Activated T-cell treated with anti-CD3 and anti-CD28 coated beads, Interleukin-2, amount 50 U/mL, for 72 hours (primary cell): ENCODE measurements at places on chromosomes 13 and 19. TPM values are rescaled to one million over a fixed set of nuclear protein-coding genes. Genes with fewer than 3 reads are reported as not detected.

Gene PBX4
- 56.8 TPM for total RNA-seq

Gene OR4F17
- not detected for total RNA-seq

Gene GRIK5
- total RNA-seq = 1.1 TPM

DNA sequence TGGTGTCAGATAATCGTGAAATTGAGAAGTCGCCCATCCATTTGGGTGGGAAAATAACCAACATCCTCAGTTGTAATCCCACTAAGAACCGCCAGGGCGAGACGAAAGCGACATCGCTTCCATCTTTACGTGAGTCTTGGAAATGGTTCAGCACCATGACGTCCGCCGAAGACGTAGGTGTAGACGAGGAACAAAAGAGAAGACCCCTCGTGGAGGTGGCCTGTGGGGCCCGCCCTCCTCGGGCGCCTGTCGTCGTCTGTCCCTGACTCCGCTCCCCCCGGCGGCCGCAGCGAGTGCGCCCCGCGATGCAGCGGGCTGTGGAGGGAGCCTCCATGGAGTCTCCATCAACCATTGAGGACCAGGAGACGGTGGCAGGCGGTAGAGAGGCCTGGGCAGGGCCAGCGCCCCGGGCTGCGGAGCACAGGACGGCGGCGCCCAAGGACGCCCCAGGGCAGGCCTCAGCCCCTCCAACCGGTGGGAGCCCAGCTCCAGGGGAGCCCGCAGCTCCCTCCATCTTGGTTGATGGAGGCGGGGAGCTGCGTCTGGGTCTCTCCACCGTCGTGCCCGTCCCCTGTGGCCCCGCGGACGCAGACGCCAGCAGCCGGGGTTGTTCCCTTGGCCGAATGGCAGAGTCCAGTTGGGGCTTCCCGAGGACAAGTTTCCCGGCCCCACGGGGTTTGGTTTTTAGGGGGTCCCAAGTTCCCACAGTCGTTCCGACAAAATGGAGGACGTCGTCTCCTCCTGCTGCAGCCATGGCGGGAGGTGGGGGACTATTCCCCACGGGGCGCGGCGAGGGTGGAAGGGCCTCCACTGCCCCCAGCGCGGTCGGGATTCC is 990 bp upstream of the ZMYM2 start:
- peak; percentile 84 for DNase-seq

GRCh38 chr19:2061495-2062388 is 10.7 kb upstream of the MKNK2 start:
- DNase-seq = peak; percentile 100

Gene CEACAM20
- not detected for total RNA-seq

DNA sequence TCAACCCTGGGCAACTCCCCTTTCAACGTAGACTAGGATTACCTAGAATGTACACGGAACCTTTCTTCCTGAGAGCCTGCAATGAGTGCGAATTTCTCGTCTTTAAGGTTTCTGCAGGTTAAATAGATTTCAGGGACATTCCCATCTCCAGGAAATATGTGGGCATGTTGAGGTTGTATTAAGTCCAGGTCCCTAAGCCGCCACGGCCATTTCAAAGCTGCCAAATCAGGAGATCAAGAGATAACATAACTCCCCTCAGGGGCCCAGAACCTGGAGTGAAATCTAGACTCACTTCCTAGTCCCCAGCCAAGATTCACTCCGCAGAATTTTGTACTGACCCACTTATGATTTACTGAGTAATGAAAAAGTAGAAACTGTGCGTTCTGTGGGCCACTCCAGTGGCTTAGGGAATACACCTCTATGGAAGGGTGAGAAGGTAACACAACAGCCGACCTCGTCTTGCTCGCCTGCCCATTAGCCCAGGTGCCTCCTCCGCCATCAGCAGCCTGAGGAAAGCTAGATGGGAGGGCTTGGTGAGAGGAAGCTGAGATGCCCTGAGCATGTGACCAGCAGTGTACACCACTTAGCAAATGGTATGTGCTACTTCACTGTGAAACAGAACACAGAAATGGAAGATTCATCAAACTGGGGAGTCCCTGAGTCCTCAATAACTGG is 98.5 kb upstream of the SOX1 start:
- DNase-seq = no peak

Gene WDR83
- total RNA-seq = 18.4 TPM

Gene WBP4
- total RNA-seq = 12.1 TPM

DNA sequence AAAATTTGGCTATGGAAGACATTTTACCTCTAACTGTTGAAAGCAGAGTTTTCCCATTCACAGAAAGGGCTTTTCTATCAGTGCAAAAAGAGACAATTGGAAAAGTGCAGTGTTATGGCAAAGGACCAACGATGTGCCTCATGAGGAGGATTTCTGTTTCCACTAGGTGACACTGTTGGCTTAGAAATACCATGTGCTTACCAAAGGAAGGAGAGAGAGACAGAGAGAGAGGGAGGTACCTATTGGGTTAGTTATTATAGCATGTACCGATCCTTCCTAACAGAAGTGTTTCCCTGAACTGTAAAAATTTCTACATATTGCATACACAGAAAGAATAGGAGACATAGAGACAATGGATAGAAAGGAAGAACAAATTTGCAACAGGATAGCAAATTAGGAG is 23.9 kb upstream of the PSG4 start:
- no peak for DNase-seq

DNA sequence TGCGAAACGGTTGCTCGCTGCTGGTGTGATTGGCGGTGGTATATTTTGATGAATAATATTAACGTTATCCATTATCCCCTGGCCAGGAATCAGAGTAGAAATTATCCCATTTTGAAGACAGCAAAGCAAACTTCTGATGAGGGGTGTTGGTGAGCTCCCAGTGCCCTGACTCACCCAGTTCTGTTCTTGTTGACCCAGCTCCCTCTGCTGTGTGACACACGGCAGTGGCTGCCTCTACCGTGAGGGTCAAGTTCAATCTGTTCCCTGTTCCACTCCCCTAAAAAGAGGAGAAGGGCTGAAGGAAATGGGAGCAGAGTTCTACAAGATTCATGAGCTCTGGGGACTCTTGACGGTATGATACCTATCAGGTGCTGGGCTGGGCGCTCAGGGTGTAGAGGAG is 2.0 kb downstream of the CAMSAP3 start:
- no peak for DNase-seq

DNA sequence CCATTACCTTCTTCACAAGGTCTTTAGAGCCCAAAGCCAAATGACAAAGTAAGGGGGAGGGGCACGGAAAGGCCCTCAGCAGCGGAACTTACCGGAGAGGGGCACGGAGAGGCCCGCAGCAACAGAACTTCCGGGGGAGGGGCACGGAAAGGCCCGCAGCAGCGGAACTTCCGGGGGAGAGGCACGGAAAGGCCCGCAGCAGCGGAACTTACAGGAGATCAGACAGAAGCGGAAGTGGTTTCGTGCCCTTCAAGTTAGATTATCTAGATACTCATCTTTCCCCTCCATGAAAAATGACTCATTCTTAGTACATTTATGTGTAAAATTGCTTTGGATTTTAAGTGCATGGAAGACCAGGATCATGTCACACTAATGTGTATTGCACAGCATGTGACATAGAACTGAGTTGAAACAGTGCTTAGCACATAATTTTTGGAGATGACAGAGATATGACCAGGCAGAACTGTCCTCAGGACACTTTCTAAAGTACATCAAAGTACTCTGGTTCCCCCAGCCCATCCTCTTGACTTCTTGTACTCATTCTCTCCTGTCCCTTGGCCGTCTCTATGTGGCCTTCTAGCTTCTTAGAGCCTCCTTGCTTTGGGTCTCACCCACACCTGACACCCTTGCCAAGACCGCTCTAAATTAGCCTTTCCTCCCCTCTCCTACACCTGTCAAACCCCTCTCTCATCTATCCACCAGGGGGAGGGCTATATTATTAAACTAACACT is 25.7 kb upstream of the TPTE2 start:
- DNase-seq = peak; percentile 84

DNA sequence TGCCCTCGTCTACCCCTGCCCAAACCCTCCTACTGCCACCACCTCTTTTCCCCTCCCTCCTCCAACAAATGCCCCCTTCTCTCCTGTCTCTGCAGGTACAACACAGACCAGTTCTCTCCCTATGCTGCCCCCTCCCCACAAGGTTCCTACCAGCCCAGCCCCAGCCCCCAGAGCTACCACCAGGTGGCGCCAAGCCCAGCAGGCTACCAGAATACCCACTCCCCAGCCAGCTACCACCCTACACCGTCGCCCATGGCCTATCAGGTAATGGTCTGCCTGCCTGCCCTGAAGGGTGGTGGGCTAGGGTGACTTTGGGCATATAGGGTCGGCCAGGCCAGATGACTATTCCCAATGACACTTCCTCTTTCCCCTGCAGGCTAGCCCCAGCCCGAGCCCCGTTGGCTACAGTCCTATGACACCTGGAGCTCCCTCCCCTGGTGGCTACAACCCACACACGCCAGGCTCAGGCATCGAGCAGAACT is 6.5 kb upstream of the TIMM50 start:
- peak; percentile 73 for DNase-seq

DNA sequence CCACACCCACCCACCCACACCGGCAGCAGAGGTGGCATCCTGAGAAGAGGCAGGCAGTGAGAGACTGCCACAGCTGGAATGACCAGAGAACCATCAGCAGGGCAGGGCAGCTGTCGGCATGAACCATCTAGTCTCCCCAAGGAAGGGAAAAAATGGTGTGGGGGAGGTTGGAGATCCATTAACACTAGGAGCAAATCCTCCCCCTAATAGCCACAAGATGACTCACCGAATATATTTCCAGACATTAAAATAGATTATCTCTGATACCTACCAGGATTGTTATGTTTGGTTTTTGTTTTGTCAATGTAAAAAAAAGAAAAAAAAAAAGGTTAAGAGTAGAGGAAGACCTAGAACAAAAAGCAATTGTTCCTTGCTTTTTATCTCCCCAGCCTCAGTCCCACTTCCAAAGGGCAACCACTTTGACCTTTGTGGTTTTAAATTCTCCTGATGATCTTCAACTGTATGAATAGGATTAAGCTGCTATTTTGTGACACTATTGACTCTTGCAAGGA is 34.2 kb downstream of the THSD1 start:
- DNase-seq = no peak

DNA sequence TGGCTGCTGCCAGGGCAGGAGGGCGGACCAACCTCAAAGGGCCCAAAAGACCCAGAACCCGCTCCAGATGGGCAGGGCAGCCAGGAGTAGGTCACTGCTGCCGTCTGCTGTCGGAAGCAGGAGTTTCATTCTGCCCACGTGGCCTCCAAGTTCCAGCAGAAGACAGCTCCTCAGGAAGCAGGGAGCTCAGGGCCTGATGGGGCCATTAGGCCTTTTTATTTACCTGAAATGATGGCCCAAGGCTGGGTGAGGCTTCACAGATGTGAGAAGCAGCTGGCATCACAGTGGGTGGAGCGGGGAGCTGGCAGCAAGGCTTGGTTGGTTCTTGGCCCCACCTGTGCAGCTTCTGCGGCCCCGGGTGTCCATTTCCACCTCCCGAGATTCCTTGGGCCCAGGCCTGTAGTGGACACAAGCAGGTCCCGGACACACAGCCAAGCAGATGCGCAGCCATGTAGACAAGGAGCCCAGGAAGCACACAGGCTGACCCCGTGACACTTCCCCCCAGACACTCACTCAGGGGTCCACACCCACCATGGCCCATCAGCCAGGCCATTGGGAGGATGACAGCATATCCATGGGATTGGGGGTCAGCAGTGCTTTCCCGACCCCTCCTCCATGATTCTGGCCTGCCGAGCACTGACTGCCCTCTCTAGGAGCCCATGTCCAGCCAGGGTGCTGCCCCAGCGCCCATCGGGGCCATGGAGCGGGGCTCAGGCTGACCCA is 26.4 kb downstream of the C13orf46 start:
- no peak for DNase-seq

Gene FREM2
- total RNA-seq = 0.02 TPM

Gene AKAP8
- 46.4 TPM for total RNA-seq

DNA sequence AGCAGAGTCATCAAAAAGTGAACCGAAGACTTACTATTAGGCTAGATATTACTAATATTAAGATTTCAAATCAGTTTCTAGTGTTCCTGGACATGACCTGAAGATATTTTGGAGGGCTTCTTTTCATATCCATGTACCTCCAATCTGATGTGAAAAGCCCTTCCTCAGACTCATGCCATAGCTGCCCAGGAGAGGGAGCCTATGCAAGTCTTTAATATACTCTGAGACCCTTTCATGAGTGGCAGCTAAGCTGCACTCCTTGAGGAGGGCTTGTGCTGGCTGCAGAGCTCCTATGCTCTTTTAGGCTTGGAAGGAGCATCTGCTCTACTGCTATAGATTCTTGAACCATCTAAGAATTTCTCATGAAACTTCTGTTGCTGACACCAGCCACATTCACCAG is 715.3 kb downstream of the OLFM4 start:
- DNase-seq = no peak

DNA sequence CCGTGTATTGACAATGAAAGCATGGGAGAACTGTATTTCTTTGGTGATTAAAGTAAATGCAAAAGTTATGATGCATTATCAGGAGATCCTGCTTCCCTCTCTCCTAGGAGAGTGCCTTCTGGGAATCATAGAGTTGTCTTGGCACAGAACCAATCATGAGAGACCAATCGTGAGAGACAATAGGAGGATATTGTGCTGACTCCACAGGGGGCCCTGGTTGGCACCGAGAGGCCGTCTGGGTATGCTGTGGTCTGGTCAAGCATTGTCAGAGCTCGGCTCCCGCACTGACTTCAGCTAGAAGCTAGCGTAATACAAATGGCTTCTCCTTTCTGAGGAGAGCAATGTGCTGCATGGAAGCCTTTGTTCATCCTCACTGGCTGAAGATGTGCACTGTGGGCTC is 131.5 kb upstream of the GJB6 start:
- DNase-seq = no peak

Gene EHD2
- total RNA-seq = 1.6 TPM

- DNase-seq = no peak
Observed at GRCh38 chr13:95800436-95800835, 123.5 kb downstream of the DNAJC3 start.

- DNase-seq = peak; percentile 47
Observed at GRCh38 chr13:98910501-98910951, 67.3 kb downstream of the DOCK9 start.

Gene GSX1
- total RNA-seq = not detected

Gene EID2B
- 4.5 TPM for total RNA-seq

DNA sequence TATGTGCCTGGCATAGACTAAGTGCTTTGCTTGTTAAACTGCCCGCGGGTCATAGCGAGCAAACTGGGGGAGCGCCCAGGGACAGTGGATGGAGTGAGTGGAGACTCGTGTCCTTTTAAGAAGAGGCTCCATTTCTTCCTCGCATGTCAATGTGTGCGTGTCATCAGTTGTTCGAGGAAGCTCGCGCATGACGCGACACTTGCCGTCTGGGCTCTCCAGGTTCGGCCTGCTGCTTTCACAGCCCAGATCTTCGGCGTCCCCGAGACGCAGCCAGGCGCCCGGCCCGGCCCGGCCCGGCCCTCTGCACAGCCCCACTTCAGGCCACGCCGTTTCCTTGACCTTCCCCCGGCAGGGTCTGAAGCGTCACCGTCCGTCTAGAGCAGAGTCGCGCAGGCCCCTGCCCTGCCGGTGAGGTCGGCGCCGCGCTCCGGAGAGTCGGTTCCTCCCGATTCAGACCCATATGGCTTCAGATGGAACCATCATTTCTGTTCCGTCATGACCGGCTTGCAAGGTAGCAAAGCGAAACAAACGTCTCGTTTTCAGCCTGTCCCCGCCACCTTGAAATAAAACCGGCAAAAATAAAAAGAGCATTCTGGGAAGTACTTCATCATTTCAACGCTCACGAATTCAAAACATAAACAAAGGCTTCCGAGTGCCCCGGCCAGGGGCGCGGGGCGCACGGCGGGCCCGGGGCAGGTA is 599 bp upstream of the ARHGEF7 start:
- DNase-seq = peak; percentile 24

Gene C19orf67
- not detected for total RNA-seq

GRCh38 chr19:29681422-29682235 is 16.4 kb downstream of the PLEKHF1 start:
- DNase-seq = no peak
